COLO829 (cell line): ENCODE measurements at places on chromosomes 7 and 10.

DNA sequence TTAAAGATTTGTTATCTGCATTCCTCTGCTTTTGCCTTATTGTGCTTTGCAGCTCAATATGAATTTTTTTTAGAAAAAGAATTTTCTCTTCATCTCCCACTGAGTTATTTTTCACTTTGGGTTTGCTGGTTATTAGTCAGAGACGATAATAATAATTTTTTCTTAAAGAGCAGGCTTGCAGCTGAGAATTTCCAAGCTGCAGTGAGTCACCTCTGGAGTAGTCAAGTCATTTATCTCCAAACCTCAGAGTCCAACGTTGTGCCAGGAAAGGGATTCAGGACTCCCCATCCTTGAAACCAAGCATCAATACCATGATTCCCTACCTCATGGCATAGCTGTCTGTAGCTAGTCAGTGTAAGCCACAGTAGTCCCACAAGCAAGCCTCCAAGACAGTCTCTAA is 15.2 kb upstream of the EGR2 start:
- DNase-seq, result no peak

GRCh38 chr7:143978585-143978984 is 21.5 kb upstream of the OR6B1 start:
- DNase-seq, result no peak

GRCh38 chr10:68327889-68328786 is 3.7 kb upstream of the HNRNPH3 start:
- DNase-seq, result peak; percentile 30

DNA sequence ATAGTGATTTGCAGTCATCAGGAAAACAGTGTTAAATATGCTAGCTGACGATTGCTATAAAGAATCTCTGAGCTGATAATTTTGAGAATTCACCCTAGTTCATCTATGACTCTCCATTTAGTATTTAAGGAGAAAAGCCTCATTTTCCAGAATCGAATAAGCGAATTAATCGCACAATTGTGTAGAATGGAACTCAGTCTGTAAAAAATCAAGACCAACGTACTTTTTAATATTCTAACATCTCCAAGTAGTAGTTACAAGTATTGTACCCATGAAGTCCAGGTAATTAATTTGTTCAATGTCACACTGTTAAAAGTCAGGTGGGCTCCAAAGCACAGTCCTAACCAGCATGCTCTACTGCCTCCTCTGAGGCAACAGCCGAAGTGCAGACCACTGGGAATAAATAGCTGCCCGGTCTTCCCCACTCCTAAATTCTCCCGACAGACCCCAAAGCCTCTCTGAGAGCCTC is 380 bp upstream of the AGBL3 start:
- DNase-seq, result no peak

- DNase-seq, result no peak
These were observed 10.2 kb downstream of the BRI3 start for GRCh38 chr7:98291717-98292116.

GRCh38 chr7:15851201-15851600 is 164.7 kb upstream of the MEOX2 start:
- no peak for DNase-seq

GRCh38 chr10:122844146-122844545 is 1.5 kb downstream of the CUZD1 start:
- no peak for DNase-seq

GRCh38 chr7:150716368-150716767 is at the start of gene GIMAP1:
TSS of gene GIMAP1 (plus strand) at chr7:150716613. CDS start at chr7:150719048, 2,435 bp downstream.
- DNase-seq, result no peak

DNA sequence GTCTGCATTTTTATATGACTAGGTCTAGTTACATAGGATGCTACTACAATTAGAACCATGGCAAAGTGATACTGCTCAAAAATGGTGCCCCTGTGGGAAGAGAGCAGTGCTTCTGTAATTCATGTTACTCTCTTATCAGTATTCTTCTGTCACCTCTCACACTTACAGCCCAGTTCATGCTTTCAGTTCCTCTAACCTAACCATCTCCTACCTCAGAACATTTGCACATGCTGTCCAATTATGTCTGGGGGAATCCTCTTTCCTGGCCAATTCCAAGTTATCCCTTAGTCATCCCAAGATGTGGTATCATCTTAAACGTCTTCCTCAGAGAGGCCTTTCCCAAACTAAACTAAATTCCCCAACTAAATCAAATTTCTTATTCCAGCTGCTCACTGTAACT is 190.2 kb downstream of the RELN start:
- no peak for DNase-seq
